ENCODE measurements at places on chromosomes 2 and 18.

DNA sequence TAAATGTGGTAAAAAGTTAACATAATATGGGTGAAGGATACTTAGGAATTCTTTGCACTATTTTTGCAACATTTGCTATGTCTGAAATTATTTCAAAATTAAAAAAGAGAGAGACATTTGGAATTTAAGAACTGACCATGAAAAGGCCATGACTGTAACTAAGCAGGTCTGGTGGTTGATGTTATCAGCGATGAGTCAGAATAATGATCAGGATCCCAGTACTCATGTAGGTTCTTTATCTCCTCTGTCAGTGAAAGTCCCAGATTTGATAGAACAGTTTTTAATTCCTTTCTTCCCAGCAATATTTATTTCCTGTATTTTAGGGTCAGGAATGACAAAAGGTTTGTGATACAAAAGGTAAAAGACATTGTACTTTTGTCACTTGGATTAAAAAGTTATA is 242.4 kb upstream of the ZNF521 start:
- no peak for DNase-seq

- no peak for DNase-seq
Measured at GRCh38 chr2:96921561-96922319, 51.9 kb upstream of the SEMA4C start.

DNA sequence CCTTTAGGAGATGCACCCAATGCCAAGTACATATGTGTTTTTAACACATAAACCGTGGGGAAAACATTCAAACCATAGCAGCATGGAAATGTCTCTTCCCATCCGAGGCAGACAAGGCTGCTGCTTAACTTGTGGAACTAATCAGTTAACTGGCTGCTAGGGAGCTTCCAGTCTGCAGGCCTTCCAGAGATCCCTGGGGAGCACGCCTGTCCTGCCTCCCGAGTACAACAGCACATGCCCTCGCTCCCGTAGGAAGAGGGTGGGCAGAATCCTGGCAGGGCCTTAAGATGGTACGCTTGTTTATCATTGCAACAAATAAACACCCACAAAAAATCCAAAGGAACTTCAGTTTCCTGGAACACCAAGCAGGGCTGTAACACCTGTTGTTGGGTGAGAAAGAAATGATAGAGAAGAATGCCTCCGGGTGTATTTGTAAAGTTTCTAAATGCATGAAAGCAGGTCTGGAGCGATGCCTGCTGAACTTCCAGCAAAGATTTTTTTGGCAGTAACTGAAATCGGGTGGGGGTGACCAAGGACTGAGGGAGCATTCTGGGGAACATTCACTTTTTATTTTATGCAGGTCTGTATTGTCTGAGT is 56.2 kb downstream of the EDAR start:
- no peak for DNase-seq

DNA sequence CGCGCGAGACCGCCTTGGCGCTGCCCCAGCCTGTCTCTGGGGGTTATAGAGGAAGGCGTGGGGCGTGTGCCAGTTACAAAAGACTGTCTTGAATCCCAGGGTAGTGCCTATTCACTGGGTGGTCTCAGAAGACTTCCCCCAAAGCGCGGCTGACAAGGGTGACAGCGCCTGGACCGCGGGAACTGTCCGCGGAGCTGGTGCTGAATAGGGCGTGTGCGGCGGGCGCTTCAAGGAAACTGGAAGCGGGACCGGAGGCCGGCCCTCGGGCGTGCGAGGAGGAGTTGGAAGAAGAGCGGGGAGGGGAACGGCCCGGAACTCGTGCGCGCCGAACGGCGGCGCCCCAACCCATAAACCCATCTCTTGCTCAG is 2.3 kb downstream of the EGR4 start:
- DNase-seq: no peak

DNA sequence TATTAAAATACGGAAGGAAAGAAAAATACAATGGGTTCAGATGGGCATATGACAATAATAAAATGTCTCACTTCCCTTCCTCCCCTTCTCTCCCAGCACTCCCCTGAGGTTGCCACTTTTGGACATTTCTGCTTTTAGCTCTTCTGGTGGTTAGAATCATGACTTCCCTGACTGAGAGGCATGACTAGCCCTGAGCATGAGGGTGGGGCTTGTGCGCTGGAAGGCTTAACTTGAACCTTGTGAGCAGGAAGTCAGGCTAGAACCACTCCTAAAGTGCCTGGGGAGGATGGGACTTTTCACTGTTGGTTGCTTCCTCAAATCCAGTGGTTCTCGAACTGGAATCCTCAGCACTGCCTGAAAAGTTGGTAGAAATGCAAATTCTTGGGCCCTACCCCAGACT is 19.7 kb upstream of the ARHGAP25 start:
- no peak for DNase-seq

GRCh38 chr2:99140860-99141109 is 722 bp upstream of the C2orf15 start:
- DNase-seq: no peak

DNA sequence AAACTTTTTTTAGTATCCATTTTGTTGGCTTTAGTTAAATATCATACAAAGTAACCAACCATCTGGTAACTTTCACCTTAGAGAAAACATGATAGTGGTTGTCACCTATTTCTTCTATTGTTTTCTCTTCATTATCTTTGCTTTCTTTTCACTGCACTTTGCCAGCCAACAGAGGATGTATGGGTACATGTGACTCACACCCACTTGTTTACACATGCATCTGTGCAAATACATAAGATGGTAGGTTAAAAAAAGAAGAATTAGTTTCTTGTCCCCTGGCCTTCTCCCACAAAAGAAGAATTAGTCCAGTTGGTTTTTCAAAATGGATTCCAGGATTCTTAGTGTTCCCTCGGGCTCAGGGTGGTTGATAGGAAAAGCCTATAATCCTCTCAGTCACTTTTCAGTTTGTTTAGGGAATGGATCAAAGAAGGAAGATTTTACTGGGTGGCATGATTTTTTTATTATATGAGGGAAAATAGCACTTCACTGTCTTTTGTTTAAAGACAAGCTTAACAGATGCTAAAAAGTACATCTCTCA is 46.6 kb downstream of the CDK15 start:
- no peak for DNase-seq
